ENCODE measurements at places on chromosomes 12 and 14.

GRCh38 chr14:105379946-105380345, 18.4 kb upstream of the TEX22 start:
- DNase-seq: no peak

DNA sequence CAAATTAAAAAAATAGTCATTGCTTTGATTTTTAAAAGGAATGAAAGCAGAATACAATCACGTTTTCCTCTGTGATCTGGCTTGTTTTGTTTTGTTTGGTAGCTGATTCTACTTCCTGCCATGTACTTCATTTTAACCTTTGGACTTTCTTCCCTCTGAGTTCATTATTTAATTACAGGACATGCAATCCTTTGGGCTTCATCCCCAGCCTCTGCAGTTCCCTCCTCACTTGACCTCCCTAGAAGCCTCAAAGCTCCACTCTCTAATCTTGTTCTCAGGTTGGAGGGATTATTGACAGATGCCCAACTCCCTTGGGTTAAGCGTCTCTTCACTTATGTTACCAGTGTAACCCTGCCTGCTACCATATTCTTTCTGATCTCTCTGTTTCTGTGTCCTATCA, 967.9 kb upstream of the SEL1L start:
- no peak for DNase-seq

DNA sequence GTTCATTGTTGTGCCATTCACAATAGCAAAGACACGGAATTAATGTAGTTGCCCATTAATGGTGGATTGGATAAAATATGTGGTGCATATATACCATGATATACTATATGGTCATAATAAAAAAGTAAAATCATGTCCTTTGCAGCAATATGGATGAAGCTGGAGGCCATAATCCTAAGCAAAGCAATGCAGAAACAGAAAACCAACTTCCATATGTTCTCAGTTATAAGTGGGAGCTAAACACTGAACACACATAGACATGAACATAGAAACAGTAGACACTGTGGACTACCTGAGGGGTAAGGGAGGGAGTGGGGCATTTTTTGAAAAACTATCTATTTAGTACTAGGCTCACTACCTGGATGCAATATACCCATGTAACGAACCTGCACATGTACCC, 3.0 kb upstream of the ERP27 start:
- DNase-seq: no peak

DNA sequence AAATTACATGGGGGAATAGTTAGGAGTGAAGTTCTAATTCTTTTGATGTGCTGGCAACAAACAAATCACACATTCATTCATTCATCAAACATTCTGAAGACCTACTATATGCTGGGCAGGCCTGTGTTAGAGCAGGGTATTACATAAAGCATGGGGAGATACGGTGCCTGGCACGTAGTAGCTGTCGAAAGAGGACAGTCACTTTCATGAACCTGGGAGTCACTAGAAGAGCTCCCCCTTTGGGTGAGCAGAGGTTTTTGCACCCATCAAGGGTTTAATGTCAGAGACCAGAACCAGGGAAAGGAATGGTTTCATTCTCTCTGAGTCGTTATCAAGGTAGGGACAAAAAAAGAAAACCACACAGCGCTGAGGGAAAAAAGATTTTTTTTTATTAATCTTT, 10.0 kb downstream of the LHX5 start:
- DNase-seq: no peak

DNA sequence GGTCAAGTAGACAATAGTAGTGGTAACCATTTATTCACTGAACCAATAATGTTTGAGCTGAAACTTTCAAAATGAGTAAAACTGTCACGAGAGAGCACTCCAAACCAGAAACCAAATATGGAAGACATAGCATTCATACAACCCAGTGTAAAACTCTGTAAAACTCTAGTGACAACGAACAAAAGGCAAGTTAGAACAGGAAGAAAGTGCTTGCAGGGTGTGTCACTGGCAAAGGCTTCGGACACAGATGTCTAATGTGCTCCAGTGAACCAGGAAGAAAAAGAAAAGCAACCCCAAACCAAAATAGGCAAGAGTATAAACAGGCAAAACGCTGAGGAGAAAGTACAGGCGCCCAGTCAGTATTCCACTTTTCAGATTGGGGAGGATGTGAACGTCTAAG, 79.3 kb upstream of the FZD10 start:
- DNase-seq: no peak

DNA sequence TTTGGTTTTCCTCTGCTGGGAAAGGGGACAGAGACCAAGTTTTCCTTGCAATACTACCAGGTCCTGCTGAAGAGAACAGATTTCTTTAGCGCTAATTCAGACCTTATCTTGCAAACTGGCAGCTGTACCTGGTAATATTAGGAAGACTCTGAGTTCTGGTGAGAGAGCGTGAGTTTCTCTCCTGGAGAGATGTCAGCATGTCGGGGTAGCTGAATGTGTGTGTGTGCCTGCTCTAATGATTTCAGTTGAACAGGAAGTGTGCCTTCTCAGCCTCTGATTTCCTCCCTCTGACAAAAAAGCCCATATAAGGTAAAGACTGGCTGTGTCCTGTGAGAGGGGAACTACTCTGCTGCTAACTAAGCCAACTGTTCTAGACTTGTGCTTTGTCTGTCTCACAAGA, 10.3 kb upstream of the ERP27 start:
- peak; percentile 81 for DNase-seq

- no peak for DNase-seq
These were observed 102.0 kb downstream of the PIK3C2G start for GRCh38 chr12:18363321-18363720.

DNA sequence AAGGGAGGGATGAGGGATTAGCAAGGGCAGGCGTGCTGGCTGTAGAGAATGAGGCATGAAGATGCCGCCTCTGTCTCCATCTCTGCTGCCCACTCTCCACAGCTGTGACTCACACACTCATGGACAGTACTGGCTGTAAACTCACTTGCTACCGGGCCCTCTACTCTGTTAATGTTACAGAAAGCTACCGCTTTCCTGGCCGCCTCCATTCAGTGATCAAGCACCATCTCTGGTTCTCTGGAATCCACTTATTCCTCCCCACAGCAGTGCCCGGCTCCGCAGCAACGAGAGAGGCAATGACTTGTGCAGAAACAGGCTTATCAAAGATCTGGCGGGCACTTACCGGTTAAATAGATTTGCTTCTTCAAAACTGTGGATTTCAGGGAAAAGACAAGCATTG, 34.8 kb downstream of the AMN start:
- no peak for DNase-seq

- DNase-seq: no peak
These were observed 115.1 kb downstream of the GALC start for GRCh38 chr14:87877877-87878276.

DNA sequence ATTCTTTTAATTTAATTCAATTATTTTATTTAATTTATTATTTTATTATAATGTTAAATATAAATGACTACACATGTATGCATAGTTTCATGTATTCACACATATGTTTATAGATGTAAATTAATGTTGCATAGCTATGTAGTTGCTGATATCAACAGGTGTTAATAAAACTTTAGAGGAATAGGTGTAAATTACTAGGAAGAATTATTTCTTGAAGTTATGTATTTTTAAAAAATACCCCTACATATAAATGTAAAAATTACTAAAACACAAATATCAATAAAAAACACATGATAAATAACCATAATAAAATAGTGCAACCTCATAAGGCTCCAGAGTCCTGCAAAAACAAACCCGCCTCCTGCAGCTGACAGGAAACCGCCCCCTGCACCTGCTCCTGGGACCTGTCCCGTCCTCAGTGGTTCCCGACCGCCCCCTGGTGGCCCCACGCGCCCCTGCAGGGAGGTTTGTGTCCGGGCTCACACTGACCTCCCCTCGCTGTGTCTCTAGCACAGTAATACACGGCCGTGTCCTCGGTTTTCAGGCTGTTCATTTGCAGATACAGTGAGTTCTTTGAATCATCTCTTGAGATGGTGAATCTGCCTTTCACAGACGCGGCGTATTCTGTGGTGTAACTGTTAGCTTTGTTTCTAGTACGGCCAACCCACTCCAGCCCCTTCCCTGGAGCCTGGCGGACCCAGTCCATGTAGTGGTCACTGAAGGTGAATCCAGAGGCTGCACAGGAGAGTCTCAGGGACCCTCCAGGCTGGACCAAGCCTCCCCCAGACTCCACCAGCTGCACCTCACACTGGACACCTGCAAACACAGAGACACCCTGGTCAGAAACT, 1264.0 kb downstream of the TMEM121 start:
- no peak for DNase-seq

- no peak for DNase-seq
These were observed 37.9 kb downstream of the LRRK2 start for GRCh38 chr12:40262657-40263056.

DNA sequence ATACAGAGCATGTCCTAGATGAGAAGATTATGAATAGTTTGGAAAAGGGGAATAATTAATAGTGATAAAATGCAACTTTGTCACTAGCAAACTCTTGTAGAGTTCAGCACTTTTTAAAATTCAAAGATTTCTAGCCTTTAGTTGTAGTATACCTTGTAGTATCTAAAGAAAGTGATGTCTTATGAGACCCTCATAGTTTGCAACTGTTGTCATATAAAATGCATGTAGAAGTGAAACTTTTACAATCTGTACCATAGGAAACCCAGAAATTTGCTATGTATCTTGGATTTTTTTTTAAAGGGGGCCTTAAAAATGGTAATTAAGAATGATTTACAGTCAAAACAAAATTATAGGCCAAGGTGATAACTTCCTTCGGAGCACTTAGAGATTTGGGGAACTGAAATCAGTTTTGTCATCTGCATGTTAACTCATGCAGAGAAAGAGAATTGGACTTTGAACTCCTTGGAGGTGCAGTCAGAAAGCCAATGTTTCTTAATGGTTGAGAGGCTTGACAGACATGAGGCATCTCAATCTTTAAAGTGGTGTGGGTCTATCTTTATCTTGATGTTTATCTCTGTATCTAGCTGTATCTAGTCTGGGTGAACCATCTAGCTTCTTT, 1.3 kb downstream of the LRRK2 start:
- DNase-seq: no peak

DNA sequence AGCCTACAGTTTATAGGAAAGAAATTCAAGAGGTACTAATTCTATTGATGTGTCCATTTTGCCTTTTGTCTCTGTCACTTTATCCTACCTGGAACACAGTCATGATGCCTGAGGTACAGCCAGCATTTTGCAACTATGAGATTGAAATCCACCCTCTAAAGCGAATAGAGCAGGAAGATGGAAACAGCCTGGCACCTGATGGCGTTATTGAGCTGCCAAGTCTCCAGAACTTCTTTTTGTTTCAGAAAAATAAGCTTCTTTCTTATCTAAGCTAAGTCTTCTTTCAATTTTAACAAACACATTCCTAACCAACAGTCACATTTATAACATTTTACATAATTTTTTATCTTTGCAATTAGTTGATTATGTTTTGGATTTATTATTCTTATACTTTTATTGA, 182.1 kb downstream of the PAWR start:
- DNase-seq: no peak

GRCh38 chr14:104461676-104462449, 117.7 kb upstream of the C14orf180 start:
- no peak for DNase-seq

- peak; percentile 95 for DNase-seq
These were observed 22.3 kb downstream of the CKB start for GRCh38 chr14:103500148-103500990.

- DNase-seq: no peak
These were observed 22.9 kb downstream of the HSP90AA1 start for GRCh38 chr14:102063808-102064429.

DNA sequence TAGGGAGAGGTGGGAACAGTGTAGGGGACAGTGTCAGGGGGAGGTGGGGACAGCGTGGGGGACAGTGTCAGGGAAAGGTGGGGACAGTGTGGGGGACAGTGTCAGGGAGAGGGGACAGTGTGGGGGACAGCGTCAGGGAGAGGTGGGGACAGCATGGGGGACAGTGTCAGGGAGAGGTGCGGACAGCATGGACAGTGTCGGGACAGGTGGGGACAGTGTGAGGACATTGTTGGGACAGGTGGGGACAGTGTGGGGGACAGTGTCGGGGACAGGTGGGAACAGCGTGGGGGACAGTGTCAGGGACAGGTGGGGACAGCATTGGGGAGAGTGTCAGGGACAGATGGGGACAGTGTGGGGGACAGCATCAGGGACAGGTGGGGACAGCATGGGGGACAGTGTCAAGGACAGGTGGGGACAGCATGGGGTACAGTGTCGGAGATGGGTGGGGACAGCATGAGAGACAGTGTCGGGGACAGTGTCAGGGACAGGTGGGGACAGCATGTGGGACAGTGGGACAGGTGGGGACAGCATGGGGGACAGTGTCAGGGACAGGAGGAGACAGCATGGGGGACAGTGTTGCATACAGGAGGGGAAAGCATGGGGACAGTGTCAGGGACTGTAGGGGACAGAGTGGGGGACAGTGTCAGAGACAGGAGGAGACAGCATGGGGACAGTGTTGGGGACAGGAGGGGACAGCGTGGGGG, 139.0 kb downstream of the TMEM121 start:
- DNase-seq: no peak

DNA sequence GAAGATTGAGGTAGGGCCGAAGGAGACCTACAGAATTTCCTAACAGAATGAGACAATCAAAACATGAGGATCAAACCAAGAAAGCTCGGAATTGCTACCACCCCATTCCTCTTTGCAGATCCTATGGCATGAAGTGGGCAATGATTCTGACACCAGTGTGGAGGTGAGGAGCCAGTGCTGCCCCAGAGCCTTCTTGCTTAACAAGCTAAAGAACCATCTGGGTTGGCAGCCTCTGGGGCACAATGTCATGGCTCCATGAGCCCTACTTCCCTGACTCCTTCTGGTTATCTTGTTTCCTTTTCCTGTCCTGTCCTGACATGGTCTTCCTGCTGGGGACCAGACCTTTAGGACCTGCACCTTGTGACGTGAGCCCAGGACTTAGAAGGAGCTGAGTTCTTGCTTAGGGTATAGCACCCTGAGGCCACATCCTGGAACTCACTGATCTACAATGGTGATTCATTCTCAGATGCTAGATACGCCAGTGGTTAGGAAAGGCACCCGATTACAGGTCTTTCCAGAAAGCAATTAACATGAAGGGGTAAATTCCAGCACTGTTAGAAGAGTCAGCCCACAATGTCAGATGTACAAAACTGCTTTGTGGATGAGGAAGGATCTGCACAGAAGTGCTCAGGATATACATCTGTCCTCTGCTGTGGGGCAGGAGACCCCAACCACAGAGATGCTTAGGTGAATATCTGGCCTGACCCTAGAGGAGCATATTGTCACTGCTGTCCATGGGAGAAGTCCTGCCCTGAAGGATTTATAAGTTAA, 324.2 kb downstream of the ZFP36L1 start:
- no peak for DNase-seq

- DNase-seq: no peak
These were observed 125.4 kb downstream of the DACT1 start for GRCh38 chr14:58763210-58763609.

- peak; percentile 87 for DNase-seq
These were observed 3.2 kb upstream of the DYNC1H1 start for GRCh38 chr14:101961011-101961721.

DNA sequence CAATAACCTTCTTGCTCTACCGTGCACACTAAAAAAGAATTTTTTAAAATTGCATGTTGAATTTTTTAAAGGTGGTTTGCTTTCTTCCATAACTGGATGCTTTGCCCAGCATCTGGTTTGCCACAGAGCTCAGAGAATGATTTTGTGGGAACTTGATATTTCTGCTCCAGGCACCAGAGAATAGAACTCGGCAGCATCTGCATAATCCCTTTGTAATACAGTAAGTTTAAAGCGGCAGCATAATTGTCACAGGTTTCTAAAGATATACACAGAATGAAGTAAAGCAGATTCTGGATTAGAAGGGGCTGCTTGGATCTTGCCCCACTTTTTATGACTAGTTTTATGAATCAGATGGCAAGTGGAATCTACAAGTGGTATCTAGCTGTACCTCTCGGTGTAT, 352.0 kb downstream of the NPAS3 start:
- DNase-seq: no peak

Data from ascending aorta (tissue), 2 donors.